ENCODE measurements at places on chromosomes 11 and 22.

DNA sequence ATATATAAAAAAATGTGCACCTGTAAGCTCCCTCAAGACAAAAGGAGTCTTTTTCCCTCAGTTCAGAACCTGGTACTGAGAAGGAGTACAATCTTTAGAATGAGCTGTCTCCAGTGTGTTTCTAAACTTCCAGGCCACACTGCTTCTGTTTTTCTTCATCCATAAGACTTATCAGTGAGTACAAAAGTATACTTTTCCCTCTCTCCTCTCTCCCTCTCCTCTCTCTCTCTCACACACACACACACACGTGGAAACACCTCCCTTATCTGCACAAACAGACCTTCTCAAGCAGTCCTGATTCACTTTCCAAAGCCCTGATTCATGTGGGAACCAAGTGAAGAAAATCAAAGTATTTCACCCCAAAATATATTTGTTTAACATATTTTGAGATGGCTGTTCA is 220.7 kb upstream of the UBASH3B start:
- no peak for DNase-seq

- DNase-seq = no peak
Measured at GRCh38 chr11:85953491-85954143, 98.4 kb downstream of the CCDC83 start.

DNA sequence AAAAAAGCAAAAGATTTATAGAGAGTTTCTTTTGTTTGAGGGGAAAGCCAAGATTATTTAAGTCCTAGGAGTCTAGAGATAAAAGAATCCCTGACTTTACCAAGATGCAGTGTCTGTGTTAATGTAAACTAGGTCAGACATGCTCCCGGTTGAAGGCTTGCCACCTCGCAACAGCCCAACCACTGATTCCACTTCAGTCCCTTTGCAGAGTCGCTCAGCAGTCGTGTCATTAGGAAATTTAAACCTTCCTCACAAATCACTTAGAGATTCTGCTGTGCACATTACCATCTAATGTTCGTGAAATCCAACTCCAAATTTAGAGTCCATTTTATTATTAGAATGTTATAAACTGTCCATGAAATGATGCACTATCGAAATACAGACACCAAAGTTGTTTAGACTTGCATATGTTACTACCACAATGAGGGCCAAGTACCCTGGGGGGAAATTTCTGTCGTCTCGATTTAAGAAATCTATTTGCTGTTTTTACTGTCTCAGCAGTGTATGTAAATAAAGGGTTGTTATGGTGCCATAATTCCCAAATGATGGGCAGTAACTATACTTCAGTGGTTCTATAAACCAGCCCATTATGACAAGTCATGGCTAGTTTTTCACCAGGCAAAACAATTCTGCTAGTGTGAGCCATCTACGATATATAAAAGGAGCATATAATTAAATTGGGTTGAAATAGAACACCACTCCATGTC is 101.4 kb upstream of the MTNR1B start:
- no peak for DNase-seq

DNA sequence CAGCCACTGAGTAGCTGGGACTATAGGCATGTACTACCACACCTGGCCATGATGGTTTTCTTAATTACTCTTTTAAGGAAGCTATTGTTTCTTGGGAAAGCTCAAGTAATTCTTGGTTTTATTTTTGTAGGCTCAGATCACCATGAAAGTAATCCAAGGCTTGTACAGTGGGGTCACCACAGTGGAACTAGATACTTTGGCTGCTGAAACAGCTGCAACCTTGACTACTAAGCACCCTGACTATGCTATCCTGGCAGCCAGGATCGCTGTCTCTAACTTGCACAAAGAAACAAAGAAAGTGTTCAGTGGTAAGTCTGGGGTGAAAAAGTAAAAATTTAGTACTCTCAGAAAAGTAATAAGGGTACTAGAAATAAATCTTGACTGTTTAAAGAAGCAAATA is 11.3 kb downstream of the RRM1 start:
- no peak for DNase-seq

GRCh38 chr11:126890561-126890960 is 110.0 kb downstream of the KIRREL3 start:
- no peak for DNase-seq

- DNase-seq = no peak
Measured at GRCh38 chr22:36193171-36193570, 8.4 kb downstream of the APOL4 start.

GRCh38 chr11:26649884-26650283 is 72.0 kb downstream of the SLC5A12 start:
- peak; percentile 7 for DNase-seq

DNA sequence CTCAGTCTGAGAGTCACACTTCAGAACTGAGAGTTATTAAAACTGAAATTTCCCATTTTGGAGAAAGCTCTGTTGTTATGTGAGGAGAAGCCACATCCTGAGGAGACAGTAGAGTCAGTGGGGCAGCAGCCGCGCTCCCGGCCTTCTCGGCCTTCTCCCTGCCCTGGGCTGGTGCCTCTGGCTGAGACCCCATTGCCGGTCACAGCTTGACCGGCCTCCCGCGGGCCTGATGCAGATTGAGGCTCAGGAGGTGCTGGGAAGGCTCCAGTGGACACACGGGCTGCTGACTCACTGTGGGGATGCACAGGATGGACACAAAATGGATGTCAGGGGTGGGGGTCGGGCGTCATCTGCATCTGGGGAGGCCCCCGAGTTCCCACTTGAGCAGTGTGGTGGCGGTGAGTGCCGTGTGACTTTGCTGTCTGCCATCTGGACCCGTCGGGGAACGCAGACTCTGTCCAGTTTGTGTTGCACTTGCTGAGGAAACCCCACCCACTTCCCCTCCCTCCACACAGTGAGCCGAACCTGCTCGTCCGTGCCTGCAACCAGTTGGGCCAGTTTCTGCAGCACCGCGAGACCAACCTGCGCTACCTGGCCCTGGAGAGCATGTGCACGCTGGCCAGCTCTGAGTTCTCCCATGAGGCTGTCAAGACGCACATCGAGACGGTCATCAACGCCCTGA is 50.1 kb downstream of the MUC6 start:
- no peak for DNase-seq

DNA sequence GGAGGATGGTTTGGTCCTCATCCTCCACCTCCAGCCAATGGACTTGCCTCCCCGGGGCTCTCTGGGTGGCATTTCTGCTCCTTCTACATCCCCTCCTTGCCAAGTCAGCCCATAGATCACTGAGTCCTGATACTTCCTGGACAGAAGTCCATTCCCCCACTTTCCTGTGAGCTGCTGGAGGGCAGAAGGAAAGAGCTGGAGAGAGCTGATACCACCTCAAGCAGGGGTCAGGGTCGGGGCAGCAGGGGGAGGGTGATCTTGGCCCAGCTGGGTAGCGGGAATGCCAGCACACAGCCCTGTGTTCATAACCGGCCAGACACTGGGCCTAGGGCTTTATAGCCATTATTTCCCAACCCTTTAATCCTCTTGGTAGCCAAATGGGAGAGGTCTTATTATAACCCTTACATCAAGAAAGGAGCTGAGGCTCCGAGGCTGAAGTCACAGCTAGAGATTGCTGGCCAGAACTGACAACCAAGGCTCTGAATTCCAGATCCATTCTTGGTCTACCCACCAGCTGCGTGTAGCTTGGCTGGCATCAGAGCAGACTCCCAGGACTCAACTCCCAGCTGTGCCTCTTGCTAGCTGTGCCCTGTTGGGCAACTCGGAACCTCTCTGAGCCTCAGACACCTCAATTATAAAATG is 39.9 kb downstream of the CD6 start:
- DNase-seq = no peak

GRCh38 chr11:70525006-70525405 is 126.7 kb downstream of the CTTN start:
- DNase-seq = no peak

DNA sequence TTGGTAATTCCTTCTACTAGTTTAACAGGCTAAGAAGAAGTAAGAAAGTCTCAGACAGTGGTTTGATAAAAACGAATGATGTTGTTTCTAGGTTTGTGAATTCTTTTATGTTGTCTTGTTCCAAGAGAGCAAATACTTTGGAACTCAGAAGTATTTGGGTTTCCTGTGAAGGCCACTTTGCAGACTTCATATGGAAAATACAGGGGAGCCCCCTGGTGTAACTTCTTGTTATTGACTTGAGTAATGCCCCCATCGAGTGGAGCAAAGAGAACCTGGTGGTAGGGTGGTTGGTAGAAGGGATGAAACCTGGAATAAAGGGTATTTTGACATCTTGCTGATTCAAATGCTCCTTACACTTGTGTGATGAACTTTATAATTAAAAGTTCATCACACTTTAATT is 40.0 kb upstream of the PTH start:
- DNase-seq = no peak

- no peak for DNase-seq
Measured at GRCh38 chr11:92627615-92628256, 341.7 kb upstream of the MTNR1B start.

DNA sequence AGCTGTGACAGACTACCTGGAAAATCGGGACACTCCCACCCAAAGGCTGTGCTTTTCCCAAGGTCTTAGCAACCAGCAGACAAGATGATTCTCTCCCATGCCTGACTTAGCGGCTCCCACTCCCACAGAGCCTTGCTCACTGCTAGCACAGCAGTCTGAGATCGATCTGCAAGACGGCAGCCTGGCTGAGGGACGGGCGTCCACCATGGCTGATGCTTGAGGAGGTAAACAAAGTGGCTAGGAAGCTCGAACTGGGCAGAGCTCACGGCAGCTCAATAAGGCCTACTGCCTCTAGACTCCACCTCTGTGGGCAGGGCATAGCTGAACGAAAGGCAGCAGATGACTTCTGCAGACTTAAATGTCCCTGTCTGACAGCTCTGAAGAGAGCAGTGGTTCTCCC is 84.9 kb downstream of the SMCO4 start:
- no peak for DNase-seq

GRCh38 chr11:86758171-86758570 is 42.2 kb upstream of the PRSS23 start:
- DNase-seq = no peak

GRCh38 chr11:86062719-86063118 is 6.2 kb downstream of the PICALM start:
- DNase-seq = no peak

- DNase-seq = no peak
Measured at GRCh38 chr11:86695373-86695772, 23.0 kb upstream of the ME3 start.

GRCh38 chr11:32032478-32032877 is 58.4 kb upstream of the RCN1 start:
- DNase-seq = no peak

Data from HuH-7.5 (cell line).